A673 (cell line): ENCODE measurements at places on chromosomes 2 and 18. TPM values are rescaled to one million over a fixed set of nuclear protein-coding genes. Genes with fewer than 3 reads are reported as not detected.
A peak's percentile ranks its signal among the peaks of the same experiment; 100 is the strongest.

- H3K36me3 ChIP-seq: no peaks in the 10 kb centered on the region
- peak; percentile 90 for DNase-seq
- H3K4me1 ChIP-seq: peaks cover 31% of the 10 kb centered on the region
- peak overlapping the region; percentile 80 for H3K4me3 ChIP-seq
- peak overlapping the region; percentile 82 for H3K27ac ChIP-seq
These were observed 499 bp downstream of the COBLL1 start for GRCh38 chr2:164840930-164841718.

- H3K27me3 ChIP-seq: no peaks in the 10 kb centered on the region
- no peak for DNase-seq
- H3K4me1 ChIP-seq: no peaks in the 10 kb centered on the region
- no peaks in the 10 kb centered on the region for H3K36me3 ChIP-seq
These were observed 568.7 kb downstream of the GALR1 start for GRCh38 chr18:77818328-77818727.

DNA sequence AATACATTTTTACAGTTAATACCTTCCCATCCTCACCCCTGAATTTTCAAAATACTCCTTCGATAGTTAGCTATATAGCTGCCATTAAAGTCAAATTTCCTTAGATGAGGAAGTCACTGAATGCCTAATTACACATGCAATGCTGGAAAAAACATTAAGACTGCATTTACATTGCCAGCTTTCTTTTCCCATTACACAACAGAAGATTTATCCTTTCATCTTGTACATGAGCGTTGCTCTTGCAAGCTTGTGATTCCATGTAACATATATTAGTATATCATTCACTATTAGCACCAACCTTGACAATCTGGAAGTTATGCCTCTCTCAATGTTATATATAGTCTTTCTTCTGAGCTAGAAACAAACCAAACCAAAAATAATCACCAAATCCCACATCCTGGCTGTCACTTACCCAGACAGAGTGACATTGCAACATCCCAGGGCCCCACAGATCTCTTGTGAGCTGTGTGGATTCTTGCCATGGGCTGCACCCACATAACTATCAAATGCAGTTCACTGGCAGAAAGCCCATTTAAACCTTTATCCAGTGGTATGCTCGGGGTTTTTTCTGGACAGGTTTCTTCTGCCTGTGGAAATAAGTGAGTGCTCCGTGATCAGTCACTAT is 79.2 kb upstream of the PAPOLG start:
- H3K27ac ChIP-seq: no peak overlapping the region
- no peaks in the 10 kb centered on the region for H3K36me3 ChIP-seq
- no peak for DNase-seq
- no peak overlapping the region for H3K4me3 ChIP-seq
- no peaks in the 10 kb centered on the region for H3K4me1 ChIP-seq

- H3K4me1 ChIP-seq: no peaks in the 10 kb centered on the region
- no peaks in the 10 kb centered on the region for H3K27me3 ChIP-seq
- DNase-seq: no peak
These were observed 19.5 kb downstream of the CNOT11 start for GRCh38 chr2:101272045-101272784.

- peaks cover 24% of the 10 kb centered on the region for H3K27me3 ChIP-seq
- H3K36me3 ChIP-seq: no peaks in the 10 kb centered on the region
- no peak overlapping the region for H3K27ac ChIP-seq
- DNase-seq: no peak
- H3K4me3 ChIP-seq: no peak overlapping the region
- H3K4me1 ChIP-seq: no peaks in the 10 kb centered on the region
These were observed 37.5 kb upstream of the HDAC4 start for GRCh38 chr2:239438368-239438767.

Gene GAL3ST2
- total RNA-seq: 5.0 and 5.3 TPM in 2 replicates

GRCh38 chr2:39871291-39871761 is 92.3 kb upstream of the THUMPD2 start:
- no peaks in the 10 kb centered on the region for H3K36me3 ChIP-seq
- no peaks in the 10 kb centered on the region for H3K27me3 ChIP-seq
